ENCODE measurements at places on chromosomes 11 and 22. TPM values are rescaled to one million over a fixed set of nuclear protein-coding genes. Genes with fewer than 3 reads are reported as not detected.

Gene BCR
- polyA plus RNA-seq: 29.0 TPM

Gene CRYBB2
- polyA plus RNA-seq: 0.12 TPM

Gene TMEM134
- polyA plus RNA-seq: 63.0 TPM

Gene MOGAT2
- polyA plus RNA-seq: 222 TPM

Gene PTGDR2
- polyA plus RNA-seq: 5.0 TPM

Gene LDLRAD3
- polyA plus RNA-seq: 11.1 TPM

- H3K4me1 ChIP-seq: peaks cover 6% of the 10 kb centered on the region
- DNase-seq: no peak
- H3K27me3 ChIP-seq: no peaks in the 10 kb centered on the region
Observed at GRCh38 chr11:10022764-10023163, 271.3 kb downstream of the SBF2 start.

GRCh38 chr22:40721266-40721665 is 42.0 kb downstream of the MCHR1 start:
- no peaks in the 10 kb centered on the region for H3K4me1 ChIP-seq
- no peaks in the 10 kb centered on the region for H3K27me3 ChIP-seq
- no peak for DNase-seq
- H3K4me3 ChIP-seq: no peak overlapping the region

GRCh38 chr11:114049050-114049449 is 10.5 kb upstream of the ZBTB16 start:
- H3K27ac ChIP-seq: no peak overlapping the region
- no peak for DNase-seq
- peaks cover 3% of the 10 kb centered on the region for H3K4me1 ChIP-seq
- no peaks in the 10 kb centered on the region for H3K36me3 ChIP-seq
- H3K4me3 ChIP-seq: no peak overlapping the region

DNA sequence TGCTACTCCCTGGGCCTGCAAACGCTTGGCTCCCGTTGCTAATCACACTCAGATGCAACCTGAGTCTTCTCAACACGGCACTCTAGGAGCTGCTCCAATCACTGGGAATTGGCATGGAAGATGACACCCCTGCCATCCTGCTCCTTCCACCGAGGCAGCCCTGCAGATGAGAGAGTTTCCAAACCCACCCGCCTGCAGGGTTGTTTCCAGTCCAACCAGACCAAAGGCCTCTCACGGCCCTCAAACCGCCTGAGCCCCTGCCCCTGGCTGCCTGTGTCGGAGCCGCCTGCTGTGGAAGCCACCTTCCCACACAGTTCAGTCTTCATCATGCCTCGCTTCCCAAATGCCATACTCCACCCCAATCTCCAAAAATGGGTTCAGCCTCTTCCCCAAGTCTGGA is 36.8 kb upstream of the TP53I11 start:
- no peak for DNase-seq
- H3K4me1 ChIP-seq: no peaks in the 10 kb centered on the region
- H3K4me3 ChIP-seq: no peak overlapping the region
- no peaks in the 10 kb centered on the region for H3K36me3 ChIP-seq

DNA sequence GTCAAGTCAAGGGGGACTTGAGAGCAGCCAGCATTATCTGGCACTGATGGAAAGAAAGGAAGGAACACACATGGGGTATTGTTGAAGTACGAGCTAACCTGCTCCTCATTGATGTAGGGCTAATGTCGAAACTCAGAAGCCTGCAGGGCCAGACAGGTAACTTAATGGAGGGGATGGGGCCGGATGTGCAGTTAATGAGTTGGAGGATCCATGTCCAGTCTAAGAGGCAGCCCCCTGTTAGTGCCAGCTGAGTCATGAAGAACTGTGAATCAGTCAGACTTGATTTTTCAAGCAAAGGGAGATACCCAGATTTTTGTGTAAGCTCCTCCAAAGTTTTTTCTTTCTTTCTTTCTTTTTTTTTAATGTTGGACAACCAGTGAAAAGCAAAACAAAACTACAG is 65.6 kb downstream of the CECR2 start:
- H3K4me1 ChIP-seq: no peaks in the 10 kb centered on the region
- H3K4me3 ChIP-seq: no peak overlapping the region
- H3K27ac ChIP-seq: no peak overlapping the region
- no peak for DNase-seq

- no peaks in the 10 kb centered on the region for H3K36me3 ChIP-seq
- DNase-seq: no peak
- no peaks in the 10 kb centered on the region for H3K27me3 ChIP-seq
- no peak overlapping the region for H3K27ac ChIP-seq
- H3K4me1 ChIP-seq: no peaks in the 10 kb centered on the region
Observed at GRCh38 chr11:131522851-131523250, 152.4 kb downstream of the NTM start.

DNA sequence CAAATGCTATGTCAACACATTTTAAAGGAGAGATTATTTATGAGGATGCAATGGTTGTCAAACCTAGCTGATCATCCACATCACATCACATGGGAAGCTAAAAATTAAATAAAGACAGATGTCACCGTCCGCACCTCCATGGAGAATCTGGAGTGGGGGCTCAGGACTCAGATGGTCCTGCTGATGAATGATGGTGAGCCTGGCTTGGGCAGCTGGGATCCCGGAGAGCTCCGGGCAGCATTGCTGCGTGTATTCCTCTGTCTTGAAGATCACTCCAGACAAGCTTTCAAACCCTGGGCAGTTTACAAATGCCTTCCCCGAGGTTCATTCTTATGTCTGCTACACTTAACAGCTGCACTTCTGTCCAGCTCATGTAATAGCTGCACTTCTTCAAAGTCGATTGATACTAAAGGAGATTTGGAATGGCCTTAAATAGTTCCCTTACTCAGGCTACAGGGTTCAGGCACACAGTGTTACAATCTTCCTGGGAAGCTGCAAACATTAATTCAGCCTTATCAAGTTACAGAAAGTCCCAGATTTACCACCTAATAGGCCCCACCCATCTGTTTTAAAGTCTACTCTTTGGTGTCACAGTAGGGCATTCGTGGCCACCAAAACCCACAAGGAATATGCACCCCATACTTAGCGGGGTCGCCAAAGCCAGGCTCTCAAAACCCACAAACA is 34.7 kb upstream of the CSNK2A3 start:
- H3K27me3 ChIP-seq: peaks cover 6% of the 10 kb centered on the region
- H3K27ac ChIP-seq: no peak overlapping the region
- no peak overlapping the region for H3K4me3 ChIP-seq
- H3K4me1 ChIP-seq: no peaks in the 10 kb centered on the region
- no peak for DNase-seq

- no peaks in the 10 kb centered on the region for H3K27me3 ChIP-seq
- H3K27ac ChIP-seq: peak overlapping the region; percentile 69
- H3K4me1 ChIP-seq: peaks cover 21% of the 10 kb centered on the region
- peaks cover 38% of the 10 kb centered on the region for H3K36me3 ChIP-seq
- no peak for DNase-seq
- H3K4me3 ChIP-seq: no peak overlapping the region
Observed at GRCh38 chr11:33062137-33062536, 22.8 kb downstream of the TCP11L1 start.

DNA sequence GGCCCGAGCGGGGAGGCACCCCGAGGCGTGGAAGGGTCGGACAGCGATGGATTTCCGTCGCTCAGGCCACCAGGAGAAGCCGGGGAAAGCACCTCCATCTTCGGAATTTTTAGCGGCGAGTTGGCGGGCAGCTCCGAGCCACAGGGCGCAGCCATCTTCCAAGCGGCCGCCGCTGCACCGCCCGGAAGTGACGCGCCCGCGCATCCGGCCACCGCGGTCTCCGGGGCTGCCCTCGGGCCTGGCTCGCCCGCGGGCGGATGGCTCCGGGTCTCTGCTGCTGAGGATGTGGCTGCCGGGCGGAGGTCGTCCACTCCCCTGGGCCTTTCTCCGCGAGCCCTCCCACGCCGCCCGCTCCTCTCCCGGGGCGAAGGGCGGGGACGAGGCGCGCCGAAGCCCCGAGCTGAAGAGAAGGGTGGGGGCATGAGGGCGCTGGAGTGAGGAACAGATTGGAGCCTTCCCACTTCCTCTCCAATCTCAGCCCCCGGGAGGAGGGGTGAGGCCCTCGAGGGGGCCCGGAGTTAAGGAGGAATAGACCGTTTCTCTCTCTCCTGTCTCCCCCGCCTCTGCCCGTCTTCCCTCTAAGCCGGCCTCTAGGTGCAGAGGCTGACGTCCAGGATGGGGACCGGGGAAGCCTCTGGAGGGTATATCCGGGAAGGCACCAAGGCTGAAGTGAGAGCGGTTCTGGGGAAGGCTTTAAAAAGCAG is at the start of gene MSANTD2:
Gene MSANTD2 (minus strand): TSS at position 181 of the 704 bp plus-strand sequence. CDS start 26 bp downstream, at position 155.
- peak; percentile 94 for DNase-seq
- no peaks in the 10 kb centered on the region for H3K4me1 ChIP-seq
- peak within 1 kb of the TSS; percentile 97 for H3K27ac ChIP-seq
- H3K27me3 ChIP-seq: no peaks in the 10 kb centered on the region

- peaks cover 19% of the 10 kb centered on the region for H3K4me1 ChIP-seq
- H3K36me3 ChIP-seq: peaks cover 68% of the 10 kb centered on the region
- no peak for DNase-seq
- no peak overlapping the region for H3K27ac ChIP-seq
- H3K4me3 ChIP-seq: peak overlapping the region; percentile 85
Observed at GRCh38 chr11:62572431-62572830, 1.3 kb downstream of the EEF1G start.

DNA sequence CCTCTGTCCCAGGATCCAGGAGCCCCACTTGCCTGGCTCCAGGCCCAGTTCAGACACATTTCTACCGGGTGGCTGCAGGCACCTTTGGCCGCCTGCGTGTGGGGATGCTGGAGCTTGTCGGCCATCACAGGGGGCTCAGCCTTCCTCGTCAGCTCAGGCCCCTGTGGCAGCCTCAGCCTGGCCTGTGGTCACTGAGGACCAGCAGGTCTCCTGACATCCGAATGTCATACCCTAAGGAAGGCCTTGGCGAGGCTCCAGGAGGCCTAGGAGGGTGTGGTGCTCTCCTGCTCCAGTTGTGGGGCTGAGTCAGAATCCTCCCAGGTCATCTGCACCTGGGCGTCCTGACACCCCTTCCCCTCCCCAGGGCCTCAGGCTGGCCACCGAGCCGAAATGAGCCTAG is 14.9 kb upstream of the SOX10 start:
- H3K27ac ChIP-seq: no peak overlapping the region
- H3K4me1 ChIP-seq: no peaks in the 10 kb centered on the region
- no peak for DNase-seq
- no peak overlapping the region for H3K4me3 ChIP-seq
- no peaks in the 10 kb centered on the region for H3K27me3 ChIP-seq

DNA sequence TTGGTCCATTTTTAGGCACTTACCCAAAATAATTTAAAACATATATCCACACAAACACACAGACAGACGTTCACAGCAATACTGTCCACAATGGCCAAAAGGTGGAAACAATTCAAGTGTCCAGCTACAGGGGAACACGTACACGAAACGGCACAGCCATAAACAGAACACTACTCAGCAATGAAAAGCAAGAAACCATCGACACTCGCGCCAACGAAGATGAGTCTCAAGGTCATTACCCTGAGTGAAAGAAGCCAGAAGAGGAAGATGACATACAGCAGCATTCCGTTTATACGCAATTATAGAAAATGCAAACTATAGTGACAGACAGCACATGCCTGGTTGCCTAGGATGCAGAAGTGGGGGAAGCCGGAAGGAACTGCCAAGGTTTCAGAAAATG is 13.4 kb upstream of the COMT start:
- H3K4me3 ChIP-seq: no peak overlapping the region
- H3K27ac ChIP-seq: no peak overlapping the region
- peaks cover 9% of the 10 kb centered on the region for H3K36me3 ChIP-seq
- H3K27me3 ChIP-seq: no peaks in the 10 kb centered on the region

DNA sequence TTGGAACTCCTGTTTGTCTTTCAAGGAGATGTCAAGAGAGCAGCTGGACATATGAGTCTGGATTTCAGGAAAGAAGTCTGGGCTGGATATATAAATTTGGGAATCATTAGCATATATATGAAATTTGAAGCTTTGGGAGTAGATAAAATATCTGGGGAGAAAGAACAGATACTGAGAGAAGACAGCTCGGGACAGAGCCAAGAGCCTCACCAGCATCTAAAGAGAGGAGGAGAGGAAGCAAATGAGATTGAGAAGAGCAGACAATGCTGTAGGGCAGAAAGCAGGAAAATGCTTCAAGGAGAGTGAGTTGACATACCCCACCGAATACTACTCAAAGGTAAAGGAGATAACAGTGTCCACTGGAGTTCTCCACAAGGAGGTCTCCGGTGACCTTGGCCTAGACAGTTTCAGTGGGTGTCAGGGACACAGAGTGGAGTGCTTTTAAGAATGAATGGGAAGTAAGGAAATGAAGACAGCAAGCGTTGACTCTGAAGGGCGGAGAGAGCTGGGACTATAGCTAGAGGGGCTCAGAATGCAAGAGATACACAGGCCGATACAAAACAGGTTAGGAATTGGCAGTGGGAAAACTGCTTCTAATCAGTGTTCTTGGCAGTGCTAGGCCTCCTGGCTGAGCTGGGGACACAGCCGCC is 862 bp downstream of the APBB1 start:
- H3K27ac ChIP-seq: no peak overlapping the region
- peaks cover 3% of the 10 kb centered on the region for H3K27me3 ChIP-seq
- no peak for DNase-seq
- peaks cover 10% of the 10 kb centered on the region for H3K4me1 ChIP-seq
- H3K36me3 ChIP-seq: no peaks in the 10 kb centered on the region
- peak overlapping the region; percentile 61 for H3K4me3 ChIP-seq

DNA sequence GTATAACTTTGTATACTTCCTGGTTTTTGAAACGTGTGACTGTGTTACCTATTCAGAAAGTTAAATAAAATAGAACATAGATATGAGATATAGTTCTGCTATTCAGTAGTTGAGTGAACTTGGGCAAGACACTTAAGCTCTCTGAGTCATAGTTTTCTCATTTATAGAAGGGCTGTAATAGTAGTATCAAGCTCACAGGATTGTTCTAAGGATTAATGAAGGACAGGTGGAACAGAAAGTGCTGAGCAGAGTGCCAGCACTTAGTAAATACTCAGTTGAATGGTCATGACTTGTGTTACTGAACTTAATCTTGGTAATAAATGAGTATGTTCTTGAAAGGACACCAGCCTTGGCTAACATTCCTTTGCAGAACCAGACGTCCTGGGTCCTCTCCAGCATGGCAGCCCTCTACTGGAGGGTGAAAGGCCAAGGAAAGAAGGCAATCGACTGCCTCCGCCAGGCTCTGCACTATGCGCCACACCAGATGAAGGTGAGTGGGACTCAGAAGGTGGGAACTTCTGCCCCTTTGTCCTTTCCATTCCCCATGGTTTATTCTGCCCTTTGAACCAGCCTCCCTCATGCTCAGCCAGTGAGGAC is 131.2 kb downstream of the TTC17 start:
- no peaks in the 10 kb centered on the region for H3K27me3 ChIP-seq
- no peak overlapping the region for H3K27ac ChIP-seq
- no peaks in the 10 kb centered on the region for H3K4me1 ChIP-seq
- no peak for DNase-seq
- no peak overlapping the region for H3K4me3 ChIP-seq

DNA sequence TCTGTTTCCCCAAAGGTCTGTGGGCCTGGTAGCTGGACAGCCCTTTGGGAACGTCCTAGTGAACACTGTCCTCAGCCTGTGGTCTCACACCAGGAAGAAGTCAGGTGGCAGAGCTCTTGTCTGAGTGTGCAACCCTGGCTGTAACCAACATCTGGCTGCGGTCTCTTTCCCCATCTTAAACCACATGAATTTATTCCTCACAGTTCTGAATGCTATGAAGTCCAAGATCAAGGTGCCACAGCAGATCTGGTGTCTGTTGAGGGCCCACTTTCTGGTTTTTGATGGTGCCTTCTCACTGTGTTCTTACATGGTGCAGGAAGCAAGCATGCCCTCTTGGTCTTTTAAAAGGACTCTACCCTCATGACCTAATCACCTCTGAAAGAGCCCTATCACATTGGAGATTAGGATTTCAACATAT is 2.7 kb downstream of the UPB1 start:
- DNase-seq: peak; percentile 47
- no peaks in the 10 kb centered on the region for H3K36me3 ChIP-seq

GRCh38 chr11:1622086-1622485 is at the start of gene KRTAP5-4:
Gene KRTAP5-4 (minus strand): TSS chr11:1622138. CDS start chr11:1622093, 45 bp downstream.
- DNase-seq: peak; percentile 77
- H3K27me3 ChIP-seq: no peaks in the 10 kb centered on the region
- no peaks in the 10 kb centered on the region for H3K36me3 ChIP-seq
- peaks cover 5% of the 10 kb centered on the region for H3K4me1 ChIP-seq
- no peak within 1 kb of the TSS for H3K27ac ChIP-seq

Measured in large intestine (tissue), 12 donors.